MG63 (cell line): ENCODE measurements at places on chromosomes 4 and X.

DNA sequence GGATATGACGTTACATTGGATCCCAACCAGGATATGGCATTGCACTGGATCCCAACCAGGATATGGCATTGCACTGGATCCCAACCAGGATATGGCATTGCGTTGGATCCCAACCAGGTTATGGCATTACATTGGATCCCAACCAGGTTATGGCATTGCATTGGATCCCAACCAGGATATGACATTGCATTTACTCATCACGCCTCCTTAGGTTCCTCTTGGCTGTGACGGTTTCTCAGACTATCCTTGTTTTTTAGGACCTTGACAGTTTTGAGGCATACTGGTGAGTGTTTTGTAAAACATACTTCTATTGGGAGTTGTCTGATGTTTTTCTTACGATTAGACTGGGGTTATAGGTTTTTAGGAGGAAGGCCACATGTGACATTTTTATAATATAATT lies 5.4 kb upstream of the ACSL1 start:
- DNase-seq, result peak; percentile 39

DNA sequence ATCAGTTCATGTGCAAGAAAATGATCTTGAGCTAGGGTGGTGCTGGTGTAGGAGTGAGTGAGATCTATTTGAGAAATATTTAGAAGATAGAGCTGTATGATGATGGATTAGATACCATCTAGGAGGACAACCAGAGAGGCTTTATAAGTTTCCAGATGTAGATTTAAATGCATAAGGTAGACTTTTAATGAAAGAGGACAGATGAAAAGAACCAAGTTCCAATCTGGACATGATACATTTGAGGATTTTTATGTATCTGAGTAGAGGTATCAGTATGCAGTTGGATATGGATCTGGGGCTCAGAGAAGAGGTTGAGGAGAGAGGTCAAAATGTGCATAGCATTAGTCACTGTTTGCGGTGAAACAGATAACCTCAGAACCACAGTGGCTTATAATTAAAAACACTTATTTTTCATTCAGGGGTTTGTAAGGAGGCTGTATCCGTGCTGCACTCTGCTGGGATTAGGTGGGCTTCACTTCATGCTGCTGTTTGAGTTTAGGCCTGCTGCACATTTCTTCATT lies 348.7 kb downstream of the BMPR1B start:
- no peak for DNase-seq

DNA sequence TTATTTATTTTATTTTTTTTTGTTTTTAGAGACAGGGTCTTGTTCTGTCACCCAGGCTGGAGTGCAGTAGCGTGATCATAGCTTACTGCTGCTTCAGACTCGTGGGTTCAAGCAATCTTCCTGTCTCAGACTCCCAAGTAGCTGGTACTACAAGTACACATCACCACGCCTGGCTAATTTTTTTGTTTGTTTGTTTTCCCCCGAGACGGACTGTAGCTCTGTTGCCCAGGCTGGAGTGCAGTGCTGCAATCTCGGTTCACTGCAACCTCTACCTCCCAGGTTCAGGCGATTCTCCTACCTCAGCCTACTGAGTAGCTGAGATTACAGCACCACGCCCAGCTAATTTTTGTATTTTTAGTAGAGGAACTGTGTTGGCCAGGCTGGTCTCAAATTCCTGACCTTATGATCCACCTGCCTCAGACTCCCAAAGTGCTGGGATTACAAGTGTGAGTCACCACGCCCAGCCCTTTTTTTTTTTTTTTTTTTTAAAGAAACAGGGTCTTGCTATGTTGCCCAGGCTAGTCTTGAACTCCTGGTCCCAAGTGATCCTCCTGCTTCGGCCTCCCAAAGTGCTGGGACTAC lies 32.2 kb downstream of the COPS4 start:
- DNase-seq, result no peak

GRCh38 chrX:125262836-125263235 lies 56.8 kb upstream of the TEX13C start:
- DNase-seq, result no peak

DNA sequence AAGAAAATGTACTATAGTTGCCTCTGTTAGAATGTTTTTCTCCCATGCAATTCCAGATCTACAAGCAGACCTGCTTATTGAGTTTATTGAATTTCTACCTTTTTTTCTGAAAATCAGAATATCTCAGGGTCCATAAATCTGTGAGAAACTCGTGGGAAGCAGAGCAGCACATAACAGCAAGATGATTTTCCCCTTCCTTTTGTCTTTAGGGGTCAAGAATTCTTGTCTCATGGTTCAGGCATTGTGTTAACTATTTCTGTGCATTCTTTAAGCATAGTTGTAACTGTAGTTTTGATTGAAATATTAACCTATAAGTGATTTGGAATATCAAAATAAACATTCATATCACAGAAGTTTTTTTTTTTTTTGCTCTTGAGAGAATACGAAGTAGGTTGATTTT lies 11.4 kb downstream of the EDNRA start:
- DNase-seq, result no peak

DNA sequence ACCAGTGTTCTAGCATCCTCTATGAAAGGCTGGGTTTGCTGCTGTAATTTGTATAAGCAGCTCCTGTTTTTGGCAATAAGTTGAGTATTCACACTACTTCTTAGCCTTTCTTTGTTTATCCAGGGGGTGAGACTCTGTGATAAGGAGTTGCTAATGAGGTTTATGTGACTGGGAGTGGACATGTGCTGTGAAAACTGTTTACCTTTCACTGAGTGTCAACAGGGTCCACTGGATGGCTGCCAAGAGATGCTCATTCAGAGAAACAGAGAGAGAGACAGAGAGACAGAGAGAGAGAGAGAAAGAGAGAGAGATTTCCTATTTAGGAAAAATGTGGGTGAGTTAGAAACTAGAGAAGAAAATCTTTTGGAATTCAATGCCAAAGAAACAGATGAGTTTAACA lies 233.9 kb downstream of the CHIC2 start:
- no peak for DNase-seq

GRCh38 chr4:2061186-2062131 lies 2.3 kb downstream of the NAT8L start:
- DNase-seq, result no peak

GRCh38 chr4:74111990-74112389 lies 13.0 kb upstream of the CXCL2 start:
- no peak for DNase-seq

- DNase-seq, result no peak
Observed at GRCh38 chr4:184255361-184255760, 37.7 kb upstream of the ENPP6 start.

- DNase-seq, result no peak
Observed at GRCh38 chr4:141036786-141037185, 96.5 kb downstream of the RNF150 start.

- DNase-seq, result no peak
Observed at GRCh38 chrX:154138857-154139256, 5.2 kb upstream of the OPN1LW start.

DNA sequence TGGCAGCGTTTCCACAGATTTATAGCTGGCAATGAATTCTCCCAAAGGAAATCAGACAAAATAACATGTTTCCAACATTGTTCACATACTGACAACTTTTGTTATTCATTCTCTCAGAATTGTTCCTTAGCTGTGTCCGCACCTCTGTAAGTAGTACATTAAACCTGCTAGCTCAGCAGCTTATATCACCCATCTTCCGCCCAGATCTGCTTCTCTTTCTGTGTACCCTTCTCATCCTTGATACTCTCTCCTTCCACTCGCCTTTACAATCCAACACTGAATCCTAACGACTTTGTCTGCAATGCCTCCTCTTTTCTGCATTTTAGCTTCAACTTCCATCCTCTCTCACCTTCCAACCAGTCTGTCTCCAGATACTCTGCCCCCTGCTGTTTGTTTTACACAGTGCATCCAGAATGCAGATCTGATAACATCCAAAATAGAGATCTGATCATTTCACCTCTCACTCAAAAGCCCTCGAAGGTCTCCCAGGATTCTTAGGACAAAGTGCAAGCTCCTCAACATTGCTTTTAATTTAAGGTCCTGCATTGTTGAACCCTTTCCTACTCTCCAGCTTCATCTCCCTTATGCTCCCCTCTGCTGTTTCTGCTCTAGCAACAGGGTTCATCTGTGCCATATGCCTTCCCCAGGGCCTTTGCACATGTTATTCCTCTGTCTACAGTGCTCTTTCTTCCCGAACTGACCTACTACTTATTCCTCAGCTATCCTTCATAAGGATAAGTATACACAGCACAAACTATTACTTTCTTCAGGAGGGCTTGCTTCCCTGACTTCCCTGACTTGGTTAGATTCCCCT lies 67.3 kb upstream of the VBP1 start:
- no peak for DNase-seq

DNA sequence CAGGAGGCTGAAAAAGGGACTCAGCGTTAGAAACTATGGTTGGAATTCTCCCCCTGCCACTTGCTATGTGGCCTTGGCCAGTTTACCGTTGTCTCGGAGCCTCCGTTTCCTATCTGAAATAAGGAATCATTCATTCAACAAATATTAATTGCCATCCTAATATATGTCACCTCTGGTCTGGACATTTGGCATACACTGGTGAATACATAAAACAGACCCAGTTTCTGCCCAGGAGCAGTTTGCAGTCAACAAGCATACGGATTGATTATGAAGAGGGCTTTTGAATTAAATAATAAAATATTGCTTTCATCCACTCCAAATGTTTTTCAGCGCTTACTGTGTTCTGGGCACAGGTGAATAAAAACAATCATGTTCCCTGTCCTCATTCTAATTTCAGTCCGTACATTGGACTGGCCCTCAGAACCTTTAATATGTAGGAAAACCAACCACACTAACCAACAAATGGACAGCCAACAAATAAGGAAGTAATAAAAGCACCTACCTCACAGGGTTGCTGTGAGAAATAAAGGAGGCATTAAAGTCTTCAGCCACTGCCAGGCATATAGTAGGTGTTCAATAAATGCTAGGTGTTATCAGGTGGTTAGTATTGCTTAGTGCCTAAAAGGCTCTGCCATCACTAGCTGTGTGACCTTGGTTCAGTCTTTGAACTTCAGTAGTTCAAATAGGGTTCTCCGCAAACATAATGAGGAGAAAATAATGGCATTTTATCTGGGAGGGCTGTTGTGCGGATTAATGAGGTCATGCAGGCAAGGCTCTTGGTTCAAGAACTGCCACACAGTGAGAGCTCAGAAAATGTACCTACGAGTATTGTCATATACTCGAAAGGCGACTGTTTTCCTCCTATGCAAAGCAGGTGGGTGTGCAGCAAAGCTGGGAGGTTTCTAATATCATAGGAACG lies 7.3 kb upstream of the GSX2 start:
- no peak for DNase-seq

DNA sequence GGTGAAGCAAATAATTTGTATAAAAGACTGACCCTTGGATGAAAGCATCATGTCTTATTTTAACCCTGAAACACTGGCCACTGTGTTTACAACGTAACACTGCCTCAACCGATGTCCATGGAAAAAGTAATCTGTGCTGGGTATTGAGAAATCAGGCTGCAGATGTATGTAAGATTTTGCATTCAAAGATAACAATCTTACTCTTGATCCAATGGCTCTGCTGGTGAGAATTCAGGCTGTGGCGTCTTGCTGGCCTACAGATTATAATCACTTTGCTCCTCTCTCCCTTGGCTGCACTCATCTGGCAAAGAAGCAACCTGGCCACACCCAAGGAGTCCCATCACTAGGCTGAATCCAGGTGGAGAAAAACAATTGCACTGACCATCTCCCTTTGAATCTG lies 7.5 kb downstream of the ADGRA3 start:
- DNase-seq, result no peak

GRCh38 chr4:162684371-162684700 lies 482.4 kb downstream of the NAF1 start:
- DNase-seq, result no peak

DNA sequence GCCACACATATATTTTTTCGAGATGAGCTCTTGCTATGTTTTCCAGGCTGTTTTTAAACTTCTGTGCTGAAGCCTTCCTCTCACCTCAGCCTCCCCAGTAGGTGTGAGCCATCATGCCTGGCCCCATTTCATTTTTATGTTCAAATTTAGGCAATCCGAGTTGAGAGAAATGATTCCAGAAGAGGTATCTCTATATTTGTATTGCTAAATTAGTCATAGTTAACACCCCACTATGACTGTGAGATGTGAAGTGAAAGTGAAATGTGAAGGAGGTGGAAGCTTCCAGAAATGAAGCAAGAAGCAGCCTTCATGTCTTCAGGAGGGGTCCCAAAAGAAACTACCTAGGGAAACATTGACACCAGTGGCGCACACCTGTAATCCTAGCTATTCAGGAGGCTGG lies 17.7 kb downstream of the APELA start:
- no peak for DNase-seq

DNA sequence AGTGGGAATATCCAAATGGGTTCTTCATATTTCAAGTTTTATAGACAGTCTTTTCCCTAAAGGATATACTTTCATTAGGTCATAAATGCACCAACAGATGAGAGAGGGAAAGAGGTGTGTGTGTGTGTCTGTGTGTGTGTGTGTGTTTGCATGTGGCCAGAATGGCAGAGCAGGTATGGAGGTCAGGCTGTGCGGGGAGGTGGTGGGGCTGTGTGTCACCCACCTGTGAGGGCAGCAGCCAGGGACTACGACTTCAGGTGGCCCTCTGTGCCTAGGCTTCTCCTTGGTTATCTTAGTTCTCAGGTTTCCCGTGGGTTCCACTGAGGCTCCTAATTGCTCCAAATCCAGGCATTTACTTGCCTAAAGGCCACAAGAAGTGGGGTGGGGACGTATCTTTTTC lies 14.6 kb downstream of the HAND2 start:
- DNase-seq, result no peak

- no peak for DNase-seq
Observed at GRCh38 chr4:178937130-178937529, 1494.9 kb upstream of the AGA start.

GRCh38 chr4:109465069-109465468 lies 31.5 kb downstream of the SEC24B start:
- DNase-seq, result no peak

DNA sequence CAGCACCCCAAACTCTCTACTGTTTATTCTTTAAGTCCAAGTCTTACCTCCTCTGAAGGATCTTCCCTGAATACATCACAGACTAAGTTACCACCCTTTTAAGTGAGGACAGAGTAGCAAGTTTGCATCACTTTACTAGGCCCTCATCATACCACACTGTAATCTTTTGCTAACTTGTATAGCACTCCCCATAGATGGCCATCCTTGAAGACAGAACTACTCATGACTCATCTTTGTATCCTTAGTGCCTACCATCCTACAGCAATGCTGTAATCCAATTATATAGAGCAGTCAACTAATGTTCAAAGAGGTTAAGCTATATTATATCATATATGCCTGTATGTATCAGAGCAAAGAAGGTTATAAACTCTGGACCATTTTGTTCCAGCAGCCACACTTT lies 101.4 kb downstream of the ADAMTS3 start:
- DNase-seq, result no peak

DNA sequence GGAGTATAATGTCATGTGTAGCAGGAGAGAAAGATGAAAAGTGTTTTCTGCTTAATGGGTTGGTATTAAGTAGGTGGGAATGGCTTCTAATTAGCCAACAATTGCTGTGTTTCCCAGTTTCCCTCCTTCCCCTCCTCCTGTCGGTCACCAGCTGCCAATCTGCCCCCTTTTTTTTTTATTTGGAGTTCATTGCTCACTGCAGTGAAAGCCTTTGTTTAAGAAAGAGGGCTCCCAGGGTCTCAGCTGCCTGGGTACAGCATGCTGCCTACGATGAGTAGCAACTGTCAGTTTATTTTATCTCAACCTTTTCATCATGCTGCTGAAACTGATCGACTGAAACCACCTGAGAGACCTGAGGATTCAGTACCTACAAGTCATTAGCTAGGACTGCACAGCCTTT lies 149.0 kb downstream of the POU4F2 start:
- no peak for DNase-seq

GRCh38 chrX:30597216-30598012 lies 19.8 kb upstream of the TASL start:
- no peak for DNase-seq
